T-helper 1 cell (primary cell): ENCODE measurements at places on chromosomes 3 and 15.

- no peak for DNase-seq
Observed at GRCh38 chr3:178246004-178246403, 290.2 kb upstream of the KCNMB2 start.

DNA sequence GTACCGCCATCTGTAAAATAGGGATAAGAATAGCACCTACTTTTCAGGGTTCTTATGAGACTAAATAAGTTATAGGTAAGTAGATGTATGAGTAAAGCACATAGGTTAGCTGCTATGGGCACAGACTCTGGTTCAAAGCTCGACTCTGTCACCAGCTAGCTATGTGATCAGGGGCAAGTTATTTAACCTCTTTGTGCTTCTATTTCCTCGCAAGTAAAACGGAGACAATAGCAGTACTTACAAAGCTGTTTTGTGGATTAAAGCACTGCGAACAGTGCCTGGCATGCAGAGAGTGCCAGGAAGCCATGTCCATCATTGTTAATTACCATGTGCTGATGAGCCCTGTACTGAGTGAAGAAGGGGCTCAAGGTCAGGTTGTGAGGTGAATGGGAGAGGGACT is 1.9 kb downstream of the LAMP3 start:
- DNase-seq: no peak

GRCh38 chr3:46020766-46021510 is 6.3 kb downstream of the XCR1 start:
- DNase-seq: no peak

DNA sequence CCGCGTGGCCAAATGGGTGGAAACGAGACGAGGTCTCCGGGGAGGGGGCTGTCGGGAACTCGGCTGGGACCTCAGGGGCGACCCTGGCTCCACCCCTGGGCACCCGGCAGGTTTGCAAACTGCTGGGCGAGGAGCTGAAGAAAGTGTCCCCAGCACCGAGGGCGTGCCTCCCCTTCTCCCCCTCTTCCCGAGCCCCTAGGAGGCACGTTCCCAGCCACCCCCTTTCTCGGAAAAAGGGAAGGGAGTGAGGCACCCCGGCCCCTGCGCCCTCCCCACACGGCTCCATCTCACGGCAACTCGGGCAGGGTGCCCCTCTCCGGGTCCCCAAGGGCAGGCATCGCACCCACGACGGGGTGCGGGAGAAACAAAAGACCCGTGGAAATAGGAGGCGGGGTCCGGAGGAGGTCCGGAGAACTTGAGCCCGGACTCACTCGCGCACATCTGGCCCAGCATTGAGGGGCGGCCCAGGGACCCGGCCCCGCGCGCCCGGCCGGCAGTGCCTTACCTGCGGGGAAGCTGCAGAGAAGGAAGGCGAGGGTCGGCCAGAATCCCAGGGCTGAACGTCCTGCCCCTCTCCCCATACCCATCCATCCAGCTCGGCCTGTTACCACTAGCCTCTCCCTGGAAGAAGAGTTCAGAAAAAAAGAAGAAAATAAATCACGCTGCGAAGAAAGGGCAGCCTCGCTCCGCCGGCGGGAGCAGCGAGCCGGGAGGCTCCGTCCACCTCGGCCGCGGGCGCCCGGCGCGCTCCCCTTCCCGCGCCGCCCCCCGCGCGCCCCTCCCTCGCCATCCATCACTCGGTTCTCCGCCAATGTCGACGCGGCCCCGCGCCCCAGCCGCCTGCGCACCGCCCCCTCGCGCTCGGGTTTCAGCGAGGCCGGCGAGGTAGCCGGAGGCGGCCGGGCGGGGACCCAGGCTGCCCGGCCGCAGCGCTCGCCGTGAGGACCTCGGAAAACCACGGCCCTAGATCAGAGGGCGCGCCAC is 16.3 kb downstream of the RGMA start:
- no peak for DNase-seq

DNA sequence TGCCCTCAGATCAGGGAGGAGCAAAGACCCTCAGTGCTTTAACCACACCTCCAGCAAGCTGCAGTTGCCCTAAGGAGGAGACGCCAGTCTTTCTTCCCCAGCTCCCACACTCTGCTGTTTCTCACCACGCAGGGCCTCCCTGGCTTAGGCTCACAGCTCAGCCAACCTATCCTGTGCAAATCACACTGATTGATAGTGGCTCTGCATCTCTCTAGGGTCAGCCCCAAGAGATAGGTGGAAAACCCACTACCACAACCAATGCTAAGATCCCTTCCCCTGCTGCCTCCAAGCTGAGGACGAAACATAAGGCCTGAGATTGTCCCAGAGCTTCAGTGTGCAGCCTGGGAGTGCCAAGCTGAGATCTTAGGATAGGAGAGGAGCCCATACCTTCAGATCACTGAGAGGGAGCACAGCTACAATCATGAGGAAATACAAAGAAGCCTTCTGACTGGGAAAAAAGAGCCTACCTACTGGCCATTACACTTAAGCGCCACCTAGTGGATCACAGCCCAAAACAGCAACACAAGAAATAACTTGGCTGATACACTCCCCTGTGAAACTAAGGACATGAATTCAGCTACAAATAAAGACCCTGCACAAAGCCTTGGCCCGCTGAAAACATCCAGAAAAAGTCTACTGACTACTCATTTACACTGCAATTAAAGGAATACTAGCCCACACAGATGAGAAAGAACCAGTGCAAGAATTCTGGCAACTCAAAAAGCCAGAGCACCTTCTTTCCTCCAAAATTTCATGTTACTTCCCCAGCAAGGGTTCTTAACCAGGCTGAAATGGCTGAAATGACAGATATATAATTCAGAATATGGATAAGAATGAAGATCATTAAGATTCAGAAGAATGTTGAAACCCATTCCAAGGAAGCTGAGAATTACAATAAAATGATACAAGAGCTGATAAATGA is 271.5 kb upstream of the DCBLD2 start:
- DNase-seq: no peak

GRCh38 chr15:41423979-41424659 is 7.2 kb downstream of the RTF1 start:
- DNase-seq: no peak

- DNase-seq: no peak
Observed at GRCh38 chr3:77025471-77025870, 14.4 kb upstream of the ROBO2 start.

DNA sequence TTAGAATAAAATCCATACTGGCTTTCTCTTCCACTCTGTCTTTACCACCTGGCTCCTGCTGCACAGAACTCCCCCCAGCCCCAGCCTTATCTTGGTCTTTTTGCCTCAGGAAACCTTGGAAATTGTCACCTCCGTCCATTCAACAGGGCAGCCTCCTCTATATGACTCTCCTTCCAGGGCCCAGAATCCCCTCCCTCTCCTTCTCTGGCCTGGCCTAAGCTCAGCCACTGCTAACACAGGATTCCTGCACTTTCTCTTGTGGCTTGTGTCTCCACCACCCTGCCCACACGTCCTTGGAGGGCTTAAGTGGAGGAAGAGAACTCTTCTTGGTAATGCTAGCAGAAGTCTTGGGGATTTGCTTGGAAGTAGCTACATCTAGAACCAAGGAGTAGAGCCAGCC is 1.5 kb upstream of the IL17RD start:
- DNase-seq: no peak

DNA sequence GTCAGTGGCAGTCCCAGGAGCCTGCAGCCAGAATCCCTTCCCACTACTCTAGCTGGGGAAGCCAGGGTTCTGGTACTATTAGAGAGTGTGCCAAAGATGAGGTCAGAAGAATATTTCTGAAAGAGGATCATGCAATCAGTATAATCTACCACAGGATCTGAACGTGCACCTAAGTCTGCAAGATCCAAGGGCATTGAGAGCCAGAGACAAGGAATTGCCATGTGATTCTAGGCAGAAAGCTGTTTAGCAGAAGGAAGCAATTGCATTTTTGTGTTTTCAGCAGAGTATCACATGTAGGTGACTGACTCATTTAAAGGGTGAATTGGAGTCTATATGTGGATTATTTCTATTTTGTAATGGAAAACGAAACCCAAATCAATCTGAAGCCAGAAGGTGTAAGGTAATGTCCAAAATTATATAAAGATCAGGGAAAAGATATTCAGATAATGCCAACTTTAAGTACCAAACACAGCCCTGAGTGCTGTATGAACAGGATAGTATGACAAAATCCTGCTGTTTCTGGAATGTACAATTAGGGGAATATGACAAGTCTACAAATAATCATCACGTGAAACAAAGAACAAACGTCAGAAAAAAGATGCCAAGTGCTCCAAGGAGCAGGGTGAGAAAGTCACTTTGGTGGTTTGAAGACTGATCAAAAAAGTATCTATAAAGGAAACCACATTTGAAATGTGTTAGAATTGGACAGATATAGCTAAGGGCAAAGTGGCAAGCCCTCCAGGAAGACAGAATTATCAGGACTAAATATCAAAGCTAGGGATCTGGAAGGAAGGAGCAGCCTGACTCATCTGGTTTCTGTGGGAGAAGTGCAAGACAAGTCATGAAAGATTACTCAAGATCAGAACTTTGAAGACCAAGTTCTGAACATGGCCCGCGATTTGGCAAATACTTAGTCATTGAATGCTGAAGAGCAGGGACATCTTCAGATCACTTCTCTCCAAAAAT is 1036.6 kb downstream of the NTRK3 start:
- no peak for DNase-seq

DNA sequence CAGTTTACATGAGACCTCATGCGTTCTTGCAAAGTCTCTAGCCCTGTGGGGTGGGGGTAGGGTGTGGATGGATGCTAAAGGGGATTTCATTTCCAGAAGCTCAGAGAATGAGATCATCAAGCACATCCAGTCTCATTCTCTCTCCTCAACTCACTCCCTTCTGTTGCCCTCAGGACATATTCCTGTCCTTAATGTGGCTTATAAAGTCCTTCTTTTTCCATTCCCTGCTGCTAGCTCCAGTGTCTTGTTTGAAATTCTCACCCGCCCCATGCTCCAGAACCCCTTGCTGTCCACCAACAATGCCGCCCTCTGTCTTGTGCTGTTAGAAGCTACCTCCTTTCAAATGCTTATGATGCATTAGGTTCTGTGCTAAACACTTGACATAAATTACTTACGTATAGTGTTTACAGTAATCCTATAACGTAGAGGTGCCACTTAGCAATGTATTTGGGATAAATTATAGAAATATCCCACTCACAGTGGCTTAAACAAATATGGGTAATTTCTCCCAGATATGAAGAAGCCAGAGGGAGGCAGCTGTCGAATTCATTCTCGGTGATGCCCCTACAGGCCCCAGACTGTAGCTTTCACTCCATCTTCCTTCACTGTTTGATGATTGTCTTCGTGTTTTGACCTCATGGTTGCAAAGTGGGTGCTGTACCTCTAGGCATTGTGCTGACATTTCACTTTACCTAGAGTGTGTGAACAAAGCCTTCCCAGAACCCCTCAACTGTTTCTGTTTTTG is 273.1 kb upstream of the TBL1XR1 start:
- no peak for DNase-seq

DNA sequence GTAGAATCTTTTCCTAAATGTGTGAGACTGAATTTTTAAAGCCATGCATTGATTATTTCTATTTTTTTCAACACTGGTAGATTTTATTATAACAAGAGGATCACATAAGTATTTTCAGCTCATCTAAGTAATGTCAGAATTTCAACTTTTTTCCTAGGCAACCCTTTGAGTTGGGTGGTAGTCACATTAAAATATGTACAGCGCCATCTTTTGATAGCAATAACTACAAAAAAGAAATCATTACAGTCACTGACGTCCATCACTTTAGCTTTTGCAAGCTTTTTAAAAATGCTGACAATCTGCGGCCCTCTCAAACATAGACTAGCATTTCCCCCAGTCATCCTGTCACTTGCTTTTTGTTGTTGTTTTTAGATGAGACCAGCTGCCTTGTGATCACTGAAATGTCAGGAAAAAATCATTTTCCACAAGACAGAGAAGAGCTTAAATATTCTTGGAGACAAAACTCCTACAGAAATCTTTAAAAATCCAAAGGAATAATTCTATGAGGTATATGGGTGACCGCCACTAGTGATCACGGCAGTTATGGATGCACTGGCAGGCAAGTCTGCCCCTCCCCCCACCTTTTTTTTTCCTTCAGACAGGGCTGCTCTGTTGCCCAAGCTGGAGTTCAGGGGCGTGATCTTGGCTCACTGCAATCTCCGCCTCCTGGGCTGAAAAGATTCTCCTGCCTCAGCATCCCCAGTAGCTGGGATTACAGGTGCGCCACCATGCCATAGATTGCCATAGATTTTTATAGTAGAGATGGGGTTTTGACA is 384.0 kb upstream of the KCNMB2 start:
- no peak for DNase-seq

GRCh38 chr3:183082355-183082915 is 16.9 kb downstream of the MCCC1 start:
- DNase-seq: no peak

- no peak for DNase-seq
Observed at GRCh38 chr15:77540312-77541060, 92.2 kb downstream of the LINGO1 start.

DNA sequence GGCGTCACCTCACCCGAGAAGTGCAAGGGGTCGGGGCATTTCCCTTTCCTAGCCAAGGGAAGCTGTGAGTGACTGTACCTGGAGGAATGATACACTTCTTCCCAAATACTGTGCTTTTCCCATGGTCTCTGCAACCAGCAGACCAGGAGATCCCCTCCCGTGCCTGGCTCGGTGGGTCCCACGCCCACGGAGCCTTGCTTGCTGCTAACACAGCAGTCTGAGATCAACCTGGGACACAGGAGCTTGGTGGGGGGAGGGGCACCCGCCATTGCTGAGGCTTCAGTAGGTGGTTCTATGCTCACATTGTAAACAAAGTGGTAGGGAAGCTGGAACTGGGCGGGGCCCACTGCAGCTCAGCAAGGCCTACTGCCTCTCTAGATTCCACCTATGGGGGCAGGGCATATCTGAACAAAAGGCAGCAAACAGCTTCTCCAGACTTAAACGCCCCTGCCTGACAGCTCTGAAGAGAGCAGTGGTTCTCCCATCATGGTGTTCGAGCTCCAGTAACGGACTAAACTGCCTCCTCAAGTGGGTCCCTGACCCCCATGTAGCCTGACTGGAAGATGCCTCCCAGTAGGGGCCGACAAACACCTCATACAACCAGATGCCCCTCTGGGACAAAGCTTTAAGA is 31.4 kb upstream of the ABHD5 start:
- DNase-seq: no peak

DNA sequence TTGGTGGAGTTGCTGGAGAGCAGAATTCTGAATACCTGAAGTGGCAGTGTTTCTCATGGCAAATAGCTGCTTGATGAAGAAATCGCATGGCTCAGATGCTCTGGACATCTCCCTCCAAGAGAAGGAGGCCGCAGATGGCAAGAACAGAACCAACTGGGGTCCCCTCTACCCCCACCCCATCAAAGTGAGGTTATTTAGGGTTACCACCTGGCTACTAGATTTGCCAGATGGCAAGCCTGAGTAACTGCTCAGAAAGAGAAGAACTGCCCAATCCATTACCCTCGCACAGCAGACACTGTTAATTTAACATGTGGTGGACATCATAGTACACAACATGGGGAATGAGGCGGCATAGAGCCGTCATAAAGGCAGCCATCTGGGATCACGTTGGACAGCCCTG is 30.5 kb upstream of the LIPC start:
- DNase-seq: no peak

DNA sequence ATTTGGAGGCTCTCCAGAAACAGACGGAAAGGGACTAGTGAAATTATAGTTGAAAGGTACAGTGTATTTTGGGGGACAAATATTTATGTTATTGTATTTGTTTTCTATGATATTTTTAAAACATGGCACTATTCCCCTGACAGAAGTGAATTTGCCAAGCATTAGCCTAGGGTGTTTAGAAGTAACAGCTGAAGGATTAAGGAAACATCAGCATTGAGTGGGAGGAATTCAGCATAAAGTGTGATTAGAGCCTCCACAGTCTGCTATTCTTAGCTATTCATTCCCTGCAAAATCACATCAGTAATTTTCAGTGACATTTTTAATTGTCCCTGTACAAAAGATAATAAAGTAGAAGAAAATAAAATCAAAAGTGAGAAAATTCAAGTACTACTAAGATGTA is 231.4 kb downstream of the ROBO2 start:
- no peak for DNase-seq

- no peak for DNase-seq
Observed at GRCh38 chr3:15495461-15496340, 25.8 kb downstream of the COLQ start.
